ENCODE measurements at places on chromosomes 16 and 17. TPM values are rescaled to one million over a fixed set of nuclear protein-coding genes. Genes with fewer than 3 reads are reported as not detected.

- DNase-seq: no peak
Measured at GRCh38 chr16:50681021-50681885, at the start of gene SNX20. SNX20 (minus strand) TSS chr16:50681312; CDS start chr16:50677526, 3,786 bp downstream.

- DNase-seq: no peak
Measured at GRCh38 chr17:33981711-33982601, 273.1 kb upstream of the CCL2 start.

GRCh38 chr17:38672788-38673706 lies 1.7 kb downstream of the EPOP start:
- no peak for DNase-seq

DNA sequence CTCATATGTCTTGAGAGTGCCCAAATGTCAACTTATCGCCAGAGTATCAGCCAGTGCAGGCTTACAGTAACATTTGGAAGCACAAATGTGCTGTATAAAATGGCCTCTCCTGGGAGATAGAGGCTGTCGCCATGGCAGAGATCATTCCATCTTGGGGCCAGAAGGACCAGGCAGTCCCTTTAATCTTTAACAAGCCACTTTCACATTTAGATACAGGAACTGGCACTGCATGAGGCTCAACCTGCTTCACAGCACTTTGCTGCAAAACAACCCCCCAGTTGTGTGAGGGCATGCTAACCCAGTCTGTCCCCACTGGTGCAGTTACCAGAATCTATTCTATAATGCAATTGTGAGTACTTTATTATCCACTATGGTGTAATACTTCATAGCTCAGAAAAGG lies 4.7 kb upstream of the RFFL start:
- no peak for DNase-seq

GRCh38 chr17:42107597-42108576 lies 4.6 kb downstream of the DHX58 start:
- DNase-seq: no peak

DNA sequence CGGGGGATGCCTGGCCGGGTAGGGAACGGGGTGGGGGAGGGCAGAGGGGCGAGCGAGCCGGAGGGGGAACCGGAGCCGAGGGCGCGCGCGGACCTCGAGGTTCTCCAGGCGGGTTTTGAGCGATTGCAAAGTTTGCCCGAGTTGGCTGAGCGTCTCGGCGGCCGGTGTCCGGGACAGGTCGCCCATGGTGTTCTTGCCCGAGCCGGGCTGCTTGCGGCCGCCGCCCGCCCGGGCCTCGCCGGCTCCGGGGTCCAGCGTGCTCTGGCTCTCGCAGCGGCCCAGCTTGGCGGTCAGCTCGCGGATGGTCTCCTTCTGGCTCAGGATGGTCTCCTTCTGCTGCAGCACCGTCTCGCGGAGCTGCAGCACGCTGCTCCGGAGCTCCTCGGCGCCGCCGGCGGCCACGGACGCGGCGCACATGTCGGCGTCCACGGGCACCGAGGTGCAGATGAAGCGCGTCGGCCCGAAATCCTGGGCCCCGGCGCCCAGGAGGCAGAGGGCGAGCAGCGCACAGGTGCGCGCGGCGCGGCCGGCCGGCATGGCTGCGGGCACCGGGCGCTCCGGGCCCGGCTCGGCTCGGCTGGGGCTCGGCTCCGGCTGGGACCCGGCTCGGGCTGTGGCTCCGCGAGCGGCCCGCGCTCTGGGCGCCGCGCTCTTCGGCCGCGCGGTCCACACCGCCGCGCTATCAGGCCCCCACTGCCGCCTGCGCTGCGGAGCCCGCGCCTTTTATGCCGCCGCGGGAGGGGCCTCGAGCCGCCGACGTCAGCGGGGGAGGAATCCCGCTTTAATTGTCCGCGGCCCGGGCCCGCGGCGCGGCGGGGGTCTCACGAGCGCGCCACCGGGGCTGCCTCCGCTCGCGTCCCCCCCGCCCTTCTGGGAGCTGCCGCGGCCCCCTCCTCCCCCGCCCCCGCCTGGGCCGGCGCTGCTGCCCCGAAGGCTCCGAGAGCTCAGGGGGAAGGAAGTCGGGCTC lies at the start of gene NPTX1:
TSS of gene NPTX1 (minus strand) at position 698 of the 967 bp plus-strand sequence. CDS start at position 537, 161 bp downstream.
- no peak for DNase-seq

DNA sequence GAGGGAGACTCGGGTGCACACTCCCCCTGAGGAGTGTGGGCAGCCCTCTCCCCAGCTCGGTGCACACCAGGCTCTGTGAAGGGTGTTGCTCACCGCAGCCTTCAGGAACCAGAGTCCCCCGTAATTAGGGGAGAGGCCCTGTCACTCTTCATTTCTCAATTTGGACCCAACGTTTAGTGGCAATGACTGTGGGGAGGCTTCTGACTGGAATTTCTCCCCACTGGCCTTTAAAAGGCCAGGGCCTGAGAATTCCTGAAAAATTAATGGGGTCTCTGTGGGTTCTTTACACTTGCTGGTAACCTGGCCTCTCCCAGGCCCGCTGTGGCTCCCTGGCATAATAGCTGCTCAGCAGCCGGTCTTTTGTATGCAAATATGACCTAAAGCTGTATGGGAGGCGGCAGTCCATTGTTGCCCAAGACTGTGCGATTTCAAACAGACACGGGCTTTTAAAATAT lies 209.7 kb downstream of the MSI2 start:
- DNase-seq: no peak

DNA sequence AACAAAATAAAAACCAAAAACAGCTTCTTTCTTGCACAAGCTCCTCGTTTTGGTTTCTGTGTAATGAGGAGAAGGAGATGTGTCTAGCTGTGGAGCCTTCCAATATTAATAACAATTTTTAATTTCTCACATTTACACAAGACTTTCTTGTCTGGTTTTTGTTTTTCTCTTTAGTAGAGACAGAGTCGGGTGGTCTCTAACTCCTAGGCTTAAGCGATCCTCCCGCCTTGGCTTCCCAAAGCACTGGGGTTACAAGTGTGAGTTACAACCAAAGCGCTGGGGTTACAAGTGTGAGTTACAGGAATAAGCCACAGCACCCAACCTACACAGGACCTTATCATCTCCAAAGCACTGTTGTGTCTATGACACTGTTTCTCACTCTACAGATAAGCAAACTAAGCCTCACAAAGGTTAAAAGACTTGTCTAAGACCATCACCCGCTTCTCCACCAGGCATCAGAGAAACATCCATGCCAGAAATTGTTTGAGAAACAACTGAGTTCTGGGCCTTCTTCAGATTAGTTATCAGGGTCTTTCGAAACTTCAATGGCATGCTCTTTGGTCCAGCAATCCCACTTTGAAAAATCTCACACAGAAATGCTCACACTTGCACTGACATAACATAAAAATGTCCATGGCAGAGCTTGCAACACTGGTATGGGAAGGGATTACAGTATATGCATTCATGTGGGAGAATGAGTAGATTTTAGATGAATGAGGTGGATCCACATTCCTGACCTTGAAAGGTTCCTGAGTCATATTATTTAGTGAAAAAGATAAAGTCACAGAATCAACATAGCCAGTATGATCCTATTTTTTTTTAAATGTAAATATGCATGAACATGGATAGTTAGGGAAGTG lies 3.9 kb downstream of the ABAT start:
- no peak for DNase-seq

- no peak for DNase-seq
Measured at GRCh38 chr17:67364847-67365737, 1.3 kb downstream of the PSMD12 start.

- DNase-seq: no peak
Measured at GRCh38 chr17:56675876-56676660, 82.6 kb downstream of the NOG start.

GRCh38 chr16:65037556-65037955 lies 84.3 kb downstream of the CDH11 start:
- DNase-seq: no peak

- DNase-seq: no peak
Measured at GRCh38 chr16:89442990-89443726, 47.2 kb downstream of the ANKRD11 start.

DNA sequence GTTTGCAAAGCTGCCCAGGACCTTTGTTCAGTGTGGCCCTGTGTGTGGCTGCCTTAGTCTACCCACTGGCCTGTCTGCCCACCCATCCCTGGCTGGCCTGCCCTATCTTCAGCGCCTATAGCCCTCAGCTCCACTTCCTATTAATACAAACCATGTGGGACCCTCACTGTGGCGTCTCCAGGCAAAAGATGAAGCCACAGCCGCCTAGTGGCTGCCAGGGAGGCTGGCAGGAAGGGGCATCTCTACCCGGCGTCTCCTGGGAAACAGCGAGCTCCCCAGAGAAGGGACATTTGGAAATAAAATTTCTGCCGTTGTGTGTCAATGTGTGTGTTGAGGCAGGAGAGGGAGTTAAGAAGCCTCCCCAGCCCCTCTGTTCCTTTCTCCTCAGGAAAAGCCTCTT lies 31.5 kb downstream of the NEUROD2 start:
- no peak for DNase-seq

DNA sequence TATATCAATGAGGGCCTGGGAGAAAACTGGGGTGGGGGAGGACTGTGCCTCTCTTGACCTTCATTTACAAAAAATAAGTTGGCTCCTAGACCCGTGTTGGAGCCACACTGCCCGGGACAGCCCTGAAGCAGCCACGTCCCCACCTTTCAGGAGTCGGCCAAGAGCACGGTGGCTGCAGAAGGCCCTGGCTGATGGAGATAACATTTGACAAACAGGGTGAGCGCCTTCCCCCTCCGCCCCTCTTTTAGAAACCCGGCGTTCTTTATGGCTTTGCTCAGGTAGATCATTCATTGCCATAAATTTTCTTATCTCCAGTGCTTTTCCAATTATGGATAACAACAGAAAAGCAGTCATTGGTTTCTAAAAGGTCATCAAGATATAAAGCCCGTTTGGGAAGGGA lies 398.1 kb upstream of the TNRC6C start:
- DNase-seq: no peak

GRCh38 chr17:67647482-67647881 lies 70.3 kb upstream of the NOL11 start:
- no peak for DNase-seq

GRCh38 chr16:80084614-80085013 lies 456.2 kb upstream of the DYNLRB2 start:
- DNase-seq: peak; percentile 73

- DNase-seq: no peak
Measured at GRCh38 chr17:50842506-50843149, 7.2 kb downstream of the WFIKKN2 start.

- no peak for DNase-seq
Measured at GRCh38 chr16:30010844-30011713, at the start of gene DOC2A. DOC2A (minus strand) TSS chr16:30011027; CDS start chr16:30010222, 805 bp downstream.

GRCh38 chr17:29591737-29592608 lies 959 bp upstream of the ANKRD13B start:
- peak; percentile 94 for DNase-seq

GRCh38 chr17:13413001-13413400 lies 188.7 kb downstream of the HS3ST3A1 start:
- no peak for DNase-seq

DNA sequence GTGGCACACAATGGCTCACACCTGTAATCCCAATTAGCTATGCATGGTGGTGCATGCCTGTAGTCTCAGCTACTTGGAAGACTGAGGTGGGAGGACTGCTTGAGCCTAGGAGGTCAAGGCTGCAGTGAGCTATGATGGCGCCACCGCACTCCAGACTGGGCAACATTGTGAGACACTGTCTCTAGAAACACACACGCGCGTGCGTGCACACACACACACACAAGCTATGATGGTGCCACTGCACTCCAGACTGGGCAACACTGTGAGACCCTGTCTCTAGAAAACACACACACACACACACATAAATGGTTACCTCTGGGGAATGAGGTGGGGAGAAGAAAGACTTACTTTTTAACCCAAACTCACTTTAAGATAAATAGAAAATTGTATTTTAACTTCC lies 16.4 kb downstream of the FBXL20 start:
- no peak for DNase-seq

- DNase-seq: no peak
Measured at GRCh38 chr17:29240968-29241963, 5.4 kb upstream of the CRYBA1 start.

Gene SLFN14
- polyA plus RNA-seq: not detected

Gene PDK2
- 82.7 TPM for polyA plus RNA-seq

Gene GTF3C1
- 45.4 TPM for polyA plus RNA-seq

Gene PRSS27
- polyA plus RNA-seq: 1.3 TPM

Gene HEATR9
- polyA plus RNA-seq: not detected

Gene TMC8
- 2.9 TPM for polyA plus RNA-seq

Gene C1QTNF8
- polyA plus RNA-seq: not detected

Gene PPL
- 4.2 TPM for polyA plus RNA-seq

Data from ovary (tissue), 10 donors.